HFFc6 (cell line): ENCODE measurements at places on chromosomes 6 and 20.

GRCh38 chr6:85114581-85114935, 335.3 kb upstream of the NT5E start:
- no peak for DNase-seq

- no peak for DNase-seq
Measured at GRCh38 chr6:20629509-20629908, 95.3 kb downstream of the CDKAL1 start.

DNA sequence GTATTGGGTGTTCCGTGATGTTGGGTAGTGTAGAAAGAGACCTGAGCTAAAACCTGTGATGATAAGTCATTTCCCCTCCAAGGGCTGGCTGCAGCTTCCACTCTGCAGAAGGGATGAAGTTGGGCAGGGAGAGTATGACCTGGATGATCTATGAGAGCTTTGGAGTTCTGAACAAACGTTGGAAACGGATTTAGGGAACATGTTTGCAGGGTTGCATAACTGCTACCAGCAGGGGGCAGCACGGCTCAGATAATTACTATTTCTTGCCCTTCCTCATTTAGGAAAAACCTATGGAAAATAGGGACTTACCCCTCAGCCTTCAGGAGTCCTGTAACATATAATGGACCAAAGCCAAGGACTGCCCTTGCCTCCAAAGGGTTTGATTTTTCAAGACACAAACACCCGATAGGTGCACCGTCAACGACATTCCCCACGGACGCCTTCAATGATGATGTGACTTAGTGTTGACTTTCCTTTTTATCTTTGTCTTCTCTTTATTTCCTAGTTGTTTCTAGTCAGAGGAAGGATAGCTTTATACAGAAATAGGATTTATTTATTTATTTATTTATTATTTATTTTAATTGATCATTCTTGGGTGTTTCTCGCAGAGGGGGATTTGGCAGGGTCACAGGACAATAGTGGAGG, 164.9 kb upstream of the SASH1 start:
- peak; percentile 34 for DNase-seq

- DNase-seq: no peak
Measured at GRCh38 chr20:64045346-64046011, 4.0 kb downstream of the SOX18 start.

GRCh38 chr6:134358320-134358719, 40.4 kb upstream of the SGK1 start:
- peak; percentile 46 for DNase-seq

- DNase-seq: no peak
Measured at GRCh38 chr20:58088105-58088504, 140.3 kb downstream of the ANKRD60 start.

- peak; percentile 55 for DNase-seq
Measured at GRCh38 chr6:87029711-87030314, 65.1 kb downstream of the CGA start.

DNA sequence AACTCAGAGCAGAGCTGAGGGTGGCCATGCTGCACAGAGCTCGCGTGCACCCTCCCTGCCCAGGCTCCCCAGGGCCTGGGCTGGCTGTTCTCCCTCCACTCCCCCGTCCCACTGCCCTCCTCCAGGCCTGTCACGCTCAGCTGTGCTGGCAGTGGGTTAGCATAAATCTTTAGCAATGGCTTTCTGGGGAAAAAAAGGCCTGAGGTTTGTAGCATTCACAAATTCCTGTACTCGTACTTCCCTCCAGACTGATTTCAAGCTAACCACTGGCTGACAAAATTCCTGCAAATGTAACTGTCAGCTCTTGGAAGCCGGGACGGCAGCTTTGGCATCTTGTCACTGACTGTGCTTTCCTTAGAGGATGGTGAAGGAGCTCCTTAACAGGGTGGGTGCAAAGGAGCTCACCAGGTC, 22.3 kb upstream of the SMOC2 start:
- no peak for DNase-seq

DNA sequence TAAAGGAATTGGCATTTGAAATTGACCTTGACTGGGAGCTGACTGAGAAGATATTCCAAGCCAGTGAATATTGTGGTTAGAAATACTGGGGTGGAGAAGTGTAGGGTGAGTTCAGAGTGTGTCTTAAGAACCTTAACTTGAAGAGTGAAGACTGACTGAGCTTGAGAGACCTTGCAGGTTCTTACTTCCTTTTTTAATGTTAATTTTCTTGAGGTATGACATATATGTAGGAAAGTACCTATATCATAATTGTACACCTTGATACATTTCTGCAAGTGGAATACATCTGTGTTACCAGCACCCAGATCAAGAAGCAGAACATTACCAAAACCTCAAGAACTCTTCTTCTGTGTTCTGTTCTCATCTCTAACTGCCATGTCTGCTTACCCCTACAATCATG, 11.0 kb downstream of the DHX35 start:
- no peak for DNase-seq

DNA sequence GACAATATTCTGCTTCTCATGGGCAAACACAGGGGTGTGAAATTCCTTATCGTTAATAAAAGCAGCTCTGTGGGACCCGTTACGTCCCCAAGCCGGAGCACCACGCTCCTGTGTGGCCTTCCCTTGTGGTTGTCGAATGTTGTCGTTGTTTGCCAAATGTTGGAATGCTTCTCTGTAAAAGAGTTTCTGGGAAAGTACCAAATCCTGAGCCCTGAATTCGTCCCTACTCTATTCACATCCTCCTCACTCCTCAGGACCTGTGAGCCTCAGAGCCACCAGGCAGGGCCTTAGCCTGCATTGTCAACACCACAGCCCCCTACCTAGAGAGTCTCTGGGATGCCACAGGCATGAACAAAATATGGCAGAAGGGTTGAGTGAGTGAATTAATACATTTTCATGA, 64.0 kb downstream of the THBS2 start:
- DNase-seq: no peak

DNA sequence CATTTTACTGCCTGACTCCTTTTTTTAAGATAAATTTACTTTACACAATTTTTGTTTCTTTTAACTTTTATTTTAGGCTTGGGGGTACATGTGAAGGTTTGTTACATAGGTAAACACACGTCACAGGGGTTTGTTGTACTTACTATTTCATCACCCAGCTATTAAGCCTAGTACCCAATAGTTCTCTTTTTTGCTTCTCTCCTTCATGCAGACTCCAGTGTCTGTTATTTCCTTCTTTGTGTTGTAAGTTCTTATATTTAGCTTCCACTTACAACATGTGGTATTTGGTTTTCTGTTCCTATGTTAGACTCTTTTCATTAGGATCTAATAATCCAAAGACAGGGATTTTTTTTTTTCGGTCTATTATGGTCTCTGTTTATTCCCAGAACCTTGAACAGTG, 83.5 kb upstream of the CCN6 start:
- DNase-seq: no peak

DNA sequence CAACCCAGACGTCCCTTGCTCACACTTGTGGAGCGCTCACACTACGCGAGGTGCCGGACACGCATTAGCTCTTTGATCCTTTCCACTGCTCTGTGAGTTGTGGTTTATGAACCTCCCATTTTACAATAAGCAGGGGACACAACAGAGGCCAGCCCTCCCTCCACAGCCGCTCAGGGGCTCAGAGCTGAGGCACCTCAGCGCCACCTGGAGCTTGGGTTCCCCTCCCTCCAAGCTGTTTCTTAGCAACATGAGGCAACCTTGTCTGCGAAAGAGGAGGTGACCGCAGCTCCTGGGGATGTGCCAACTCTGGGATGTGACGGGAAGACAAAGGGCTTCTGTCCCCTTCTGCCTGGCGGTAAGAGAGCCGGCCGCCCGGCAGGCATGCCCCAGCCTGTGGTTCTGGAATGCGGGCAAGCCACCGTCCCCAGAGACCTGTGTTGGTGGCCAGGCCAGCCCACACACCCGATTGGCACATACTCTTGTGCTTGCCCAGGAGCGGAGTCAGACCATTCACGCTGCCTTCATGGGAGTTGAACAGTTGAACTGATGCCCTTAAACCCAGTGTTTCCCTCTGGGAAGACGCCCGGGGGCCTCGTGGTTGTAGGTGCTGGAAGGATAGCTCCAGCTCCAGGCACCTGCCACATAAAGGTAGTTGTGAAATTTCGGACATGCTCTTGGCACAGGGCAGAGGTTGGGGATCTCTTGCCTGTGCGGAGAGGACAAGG, 44.5 kb downstream of the RBM38 start:
- no peak for DNase-seq

DNA sequence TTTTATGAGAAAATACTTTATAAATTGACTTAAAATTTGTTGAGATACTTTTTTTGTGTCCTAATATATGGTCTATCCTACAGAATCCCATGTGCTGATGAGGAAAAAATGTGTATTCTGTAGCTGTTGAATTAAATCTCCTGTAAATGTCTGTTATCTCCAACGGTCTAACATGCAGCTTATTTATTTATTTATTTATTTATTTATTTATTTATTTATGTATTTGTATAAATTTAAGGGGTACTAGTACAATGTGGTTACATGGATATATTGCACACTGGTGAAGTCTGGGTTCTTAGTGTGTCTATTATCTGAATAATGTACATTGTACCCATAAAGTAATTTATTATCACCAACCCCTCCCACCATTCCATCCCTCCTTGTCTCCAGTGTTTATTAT, 315.5 kb downstream of the TENT5A start:
- no peak for DNase-seq

GRCh38 chr6:36688063-36688738, 9.4 kb upstream of the RAB44 start:
- DNase-seq: peak; percentile 47

- no peak for DNase-seq
Measured at GRCh38 chr20:12775041-12775440, 233.7 kb upstream of the SPTLC3 start.

GRCh38 chr6:34190504-34191122, 44.7 kb upstream of the GRM4 start:
- DNase-seq: no peak

DNA sequence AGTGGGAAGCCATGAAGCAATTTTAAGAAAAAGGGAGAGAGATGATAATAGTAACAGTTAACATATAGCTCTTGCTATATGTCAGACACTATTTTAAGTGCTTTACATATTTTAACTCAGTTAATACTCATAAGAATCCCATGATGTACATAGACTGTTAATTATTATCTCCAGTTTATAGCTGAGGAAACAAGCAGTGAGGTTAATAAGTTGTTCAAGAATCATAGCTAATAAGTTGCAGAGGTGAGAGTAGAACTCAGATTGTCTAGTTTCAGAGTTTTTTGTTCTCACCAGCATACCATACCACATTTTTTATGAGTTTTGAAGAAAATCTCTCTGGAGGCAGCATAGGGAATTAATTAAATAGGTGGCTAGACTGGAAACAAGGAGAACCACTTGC, 144.6 kb upstream of the MMS22L start:
- no peak for DNase-seq

DNA sequence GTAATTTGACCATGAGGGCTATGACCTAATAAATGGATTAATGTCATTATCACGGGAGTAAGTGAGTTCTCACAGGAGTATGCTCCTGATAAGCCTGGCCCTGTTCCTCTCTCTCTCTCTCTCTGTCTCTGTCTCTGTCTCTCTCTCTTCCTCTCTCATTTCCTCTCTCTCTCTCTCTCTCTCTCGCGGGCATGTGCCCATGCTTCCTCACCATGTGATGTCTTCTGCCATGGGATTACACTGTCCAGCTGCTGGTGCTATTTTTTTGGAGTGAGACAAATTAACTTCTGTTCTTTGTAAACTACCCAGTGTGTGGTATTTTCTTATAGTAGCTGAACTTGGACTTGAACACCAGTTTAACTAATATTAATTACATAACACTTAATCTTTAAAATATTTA, 374.3 kb upstream of the GJE1 start:
- DNase-seq: no peak

- DNase-seq: no peak
Measured at GRCh38 chr6:96836631-96837080, 621 bp downstream of the GPR63 start.

DNA sequence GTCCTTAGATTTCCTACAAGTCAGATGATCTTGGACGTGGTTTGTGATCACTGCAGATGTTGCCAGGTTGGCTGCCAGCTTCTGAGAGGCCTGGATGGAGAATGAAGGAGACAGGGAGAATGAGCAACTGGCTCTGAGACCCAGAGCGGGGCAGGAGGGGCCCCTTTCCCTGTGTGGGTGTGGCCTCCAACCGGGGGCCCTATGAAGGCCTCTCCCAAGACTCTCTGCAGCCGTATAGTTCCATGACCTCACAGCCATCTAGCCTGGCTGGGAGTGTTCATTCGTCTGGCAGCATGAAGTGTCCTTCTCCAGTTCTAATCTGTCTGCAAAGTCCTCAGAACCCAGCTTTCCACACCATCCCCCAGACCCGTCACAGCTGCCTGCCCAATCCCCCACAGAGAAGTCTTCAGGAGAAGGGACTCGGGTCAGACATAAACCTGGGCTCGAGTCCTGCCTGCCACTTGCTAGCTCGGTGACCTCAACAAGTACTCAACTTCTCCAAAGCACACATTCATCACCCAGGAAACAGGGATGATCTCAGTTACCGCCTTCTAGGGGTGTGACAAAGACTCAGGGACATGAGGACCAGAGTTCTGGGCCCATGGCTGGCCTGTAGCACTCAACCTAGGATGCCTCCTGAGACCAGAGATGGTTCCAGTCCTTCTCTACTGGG, 122.6 kb downstream of the EDN3 start:
- no peak for DNase-seq

- DNase-seq: no peak
Measured at GRCh38 chr6:158987657-158988056, 12.3 kb downstream of the RSPH3 start.

- DNase-seq: no peak
Measured at GRCh38 chr20:57000441-57000968, 265.9 kb downstream of the BMP7 start.

DNA sequence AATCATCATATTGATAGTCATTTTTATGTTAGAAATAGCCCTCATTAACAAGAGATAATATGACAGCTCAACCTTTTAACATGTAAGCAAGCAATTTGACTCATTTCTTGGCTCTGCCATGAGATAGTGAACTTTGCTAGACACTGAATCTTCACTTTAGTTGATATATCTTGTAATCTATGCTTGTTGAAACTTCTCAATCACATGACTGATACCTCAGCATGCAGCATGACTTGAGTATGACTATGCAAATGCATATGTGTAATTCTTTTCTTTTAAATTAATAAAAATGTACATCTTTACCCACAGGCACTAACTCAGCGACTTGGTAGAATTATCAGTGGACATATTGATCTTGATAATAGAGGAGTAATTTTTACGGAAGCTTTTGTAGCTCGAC, 6.6 kb downstream of the UFL1 start:
- DNase-seq: no peak

GRCh38 chr20:3749689-3750531, 17.4 kb downstream of the HSPA12B start:
- DNase-seq: no peak

DNA sequence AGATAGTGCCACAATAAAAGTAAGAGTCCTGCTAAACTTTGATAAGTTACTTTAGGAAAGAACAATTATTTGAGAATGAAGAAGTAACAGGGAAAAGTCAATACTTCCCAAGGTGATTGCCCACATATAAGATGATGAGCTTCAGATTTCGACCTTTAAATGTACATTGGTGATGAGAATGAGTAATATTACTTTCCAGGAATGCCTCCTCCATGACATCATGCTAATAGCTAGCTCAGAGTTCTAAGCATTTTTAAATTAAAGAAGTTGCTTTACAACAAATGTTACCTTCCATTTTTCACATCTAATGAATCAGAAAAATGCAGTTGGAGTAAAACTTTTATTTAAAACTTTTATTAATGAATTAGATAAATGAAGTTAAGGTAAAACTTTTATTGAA, 22.5 kb upstream of the OPN5 start:
- DNase-seq: no peak

- no peak for DNase-seq
Measured at GRCh38 chr6:135066397-135066796, 11.8 kb upstream of the HBS1L start.

GRCh38 chr6:135004399-135004798, 50.2 kb downstream of the HBS1L start:
- no peak for DNase-seq

- no peak for DNase-seq
Measured at GRCh38 chr6:117265410-117266256, at the start of gene VGLL2. VGLL2 (plus strand) TSS chr6:117265558; CDS start chr6:117265764, 206 bp downstream.
